Fibroblast of gingiva (primary cell): ENCODE measurements at places on chromosomes 3 and 15.
A peak's percentile ranks its signal among the peaks of the same experiment; 100 is the strongest.

DNA sequence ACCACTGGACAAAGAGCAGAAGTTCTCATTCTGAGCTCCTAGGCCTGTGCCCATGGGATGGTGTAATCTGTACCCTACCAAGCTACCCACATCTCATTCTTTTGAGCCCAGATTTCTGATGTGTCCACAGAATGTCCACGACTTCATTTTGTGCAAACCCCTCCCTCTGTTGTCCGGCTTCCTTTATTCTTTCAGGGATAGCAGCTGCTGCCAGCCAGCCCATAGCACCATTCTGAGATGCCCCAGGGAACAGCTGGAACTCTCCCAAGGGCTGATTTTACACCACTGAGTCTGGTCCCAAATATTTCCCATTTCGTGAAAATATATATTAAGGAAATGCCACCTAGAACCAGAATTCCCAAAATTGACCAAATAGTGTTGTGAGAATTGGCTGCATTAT is 236.6 kb downstream of the SATB1 start:
- no peak for DNase-seq

- DNase-seq: no peak
These were observed 34.9 kb upstream of the ACAD9 start for GRCh38 chr3:128844502-128844901.

- peak; percentile 44 for DNase-seq
These were observed 700 bp downstream of the MKRN2 start for GRCh38 chr3:12557473-12558100.

GRCh38 chr3:149000206-149000745 is 8.9 kb downstream of the GYG1 start:
- DNase-seq: no peak

DNA sequence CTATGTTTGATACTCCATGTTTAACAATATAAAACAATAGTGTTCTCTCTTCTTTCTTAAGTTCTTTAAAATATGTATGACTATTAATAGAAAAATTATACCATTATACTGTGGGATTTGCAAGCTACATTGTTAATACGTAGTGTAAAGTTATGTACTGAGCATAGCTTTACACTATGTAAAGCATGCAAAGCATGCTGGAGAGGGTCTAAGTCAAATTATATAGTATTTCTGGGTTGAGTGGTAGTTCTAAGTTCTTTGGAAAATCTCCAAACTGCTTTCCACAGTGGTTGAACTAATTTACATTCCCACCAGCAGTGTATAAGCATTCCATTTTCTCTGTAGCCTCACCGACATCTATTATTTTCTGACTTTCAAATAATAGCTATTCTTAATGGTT is 253.0 kb downstream of the RAP2B start:
- DNase-seq: no peak

- DNase-seq: no peak
These were observed 59.7 kb downstream of the PLXNA1 start for GRCh38 chr3:127042634-127043033.

GRCh38 chr3:4588466-4588865 is 95.3 kb downstream of the ITPR1 start:
- DNase-seq: peak; percentile 21

DNA sequence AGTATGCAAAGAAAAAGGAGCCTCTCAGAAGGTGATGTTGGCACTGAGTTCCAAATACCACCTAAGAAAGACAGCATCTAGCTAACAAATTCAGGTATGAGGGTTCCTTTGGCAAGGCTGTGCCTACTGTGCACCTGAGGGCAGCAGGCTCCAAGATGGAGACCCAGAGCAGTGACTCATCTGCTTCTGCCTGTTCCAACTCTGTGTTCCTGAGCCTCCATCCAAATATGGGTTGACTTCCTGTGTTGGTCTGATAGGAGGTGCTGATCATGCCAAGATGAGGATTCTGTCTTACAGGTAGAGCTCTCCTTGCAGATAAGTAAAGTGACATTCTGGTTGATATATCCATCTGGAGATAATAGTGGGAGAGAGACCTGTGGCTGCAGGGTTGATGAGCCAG is 26.0 kb downstream of the SV2B start:
- no peak for DNase-seq

GRCh38 chr3:140844072-140844471 is 97.6 kb upstream of the SLC25A36 start:
- no peak for DNase-seq

GRCh38 chr15:97009031-97009431 is 678.5 kb downstream of the NR2F2 start:
- no peak for DNase-seq

- no peak for DNase-seq
These were observed 198.4 kb downstream of the EBLN2 start for GRCh38 chr3:73259856-73260255.

GRCh38 chr3:118059096-118059495 is 975.5 kb downstream of the IGSF11 start:
- peak; percentile 42 for DNase-seq

DNA sequence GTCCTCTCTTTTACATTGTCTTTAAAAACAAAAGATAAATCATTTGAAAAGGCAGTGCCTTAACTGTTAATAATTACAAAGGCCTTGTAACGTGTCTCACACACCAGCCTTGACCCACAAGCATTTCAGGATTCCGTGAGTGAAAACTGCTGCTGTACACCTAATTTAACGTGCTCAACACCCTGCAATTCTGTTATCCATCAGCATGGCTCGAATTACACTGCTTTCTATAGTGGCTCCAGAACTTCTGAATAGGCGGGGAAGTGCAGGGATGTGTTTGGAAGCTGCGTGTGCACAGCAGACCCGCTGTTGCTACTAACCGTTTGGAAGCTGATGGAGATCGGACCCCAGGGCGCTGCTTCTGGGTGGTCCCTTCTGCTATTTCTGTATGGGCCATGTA is 9.9 kb upstream of the ETFA start:
- no peak for DNase-seq

DNA sequence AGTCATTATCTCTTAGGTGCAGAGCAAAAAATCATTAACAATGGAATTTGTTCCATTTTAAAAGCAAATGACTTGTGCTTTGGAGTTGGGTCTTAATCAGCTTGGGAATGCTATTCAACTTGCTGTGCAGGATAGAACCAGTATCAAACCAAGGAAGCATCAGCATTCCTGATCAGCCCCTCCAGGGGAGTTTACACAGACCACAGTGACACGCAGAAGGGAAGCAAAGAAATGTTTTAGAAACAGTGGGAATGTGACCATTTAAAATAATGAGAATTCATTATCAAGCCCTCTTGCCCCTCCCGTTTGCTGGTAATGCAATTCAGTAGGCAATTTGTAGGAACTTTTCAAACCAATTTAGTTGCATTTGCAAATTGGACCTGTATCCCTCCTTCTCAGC is 155.1 kb downstream of the LRTM1 start:
- DNase-seq: no peak

GRCh38 chr3:98768961-98769360 is 5.8 kb downstream of the ST3GAL6 start:
- DNase-seq: no peak

DNA sequence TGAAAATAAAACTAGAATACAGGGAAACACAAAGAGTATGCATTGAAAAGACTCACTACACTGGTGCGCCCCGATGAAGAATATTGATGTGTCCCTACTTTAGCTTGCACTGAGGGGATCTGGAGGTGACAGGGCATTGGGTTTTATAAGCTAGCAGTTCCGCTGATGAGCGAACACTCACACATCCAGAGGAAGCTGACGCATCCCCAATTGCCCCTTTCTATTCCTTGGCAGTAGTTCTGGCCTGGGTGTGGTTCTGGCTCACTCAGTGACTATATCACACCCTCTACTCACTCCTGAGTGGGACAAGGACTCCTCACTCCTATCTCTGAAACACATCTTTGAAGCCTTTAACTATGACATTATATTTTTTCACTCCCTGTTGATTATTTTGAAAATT is 71.0 kb downstream of the B3GNT5 start:
- DNase-seq: no peak

- no peak for DNase-seq
These were observed 45.4 kb downstream of the ARHGAP11B start for GRCh38 chr15:30671309-30671708.

DNA sequence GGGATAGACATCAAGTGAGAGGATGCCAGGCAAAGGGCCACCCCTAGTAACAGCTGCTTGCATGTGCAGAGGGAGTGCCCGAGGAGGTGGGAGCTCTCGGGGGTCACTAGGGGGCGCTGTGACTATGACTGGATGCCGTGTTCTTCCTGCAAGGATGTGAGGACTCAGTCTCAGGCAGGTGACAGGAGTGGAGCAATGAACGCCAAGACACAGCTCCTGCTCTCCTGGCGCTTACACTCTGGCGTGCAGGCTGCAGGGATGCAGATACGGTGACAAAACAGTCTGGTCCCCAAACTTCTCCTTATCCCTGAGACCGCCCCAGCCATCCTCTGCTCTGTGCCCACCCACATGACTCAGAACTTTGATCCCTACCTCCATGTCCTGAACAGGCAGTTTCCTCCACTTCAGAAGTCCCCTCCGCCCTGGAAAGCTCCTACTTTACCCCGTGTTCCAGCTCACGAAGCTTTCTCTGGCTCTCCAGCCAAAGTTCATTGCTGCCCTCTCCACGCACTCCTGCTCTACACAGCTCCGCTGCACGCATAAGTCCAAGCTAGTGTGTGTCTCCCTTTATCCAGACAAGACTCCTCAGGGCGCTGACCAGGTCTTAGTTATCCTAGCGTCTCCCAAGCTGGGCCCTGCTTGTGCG is 14.7 kb downstream of the RHOV start:
- peak; percentile 48 for DNase-seq

DNA sequence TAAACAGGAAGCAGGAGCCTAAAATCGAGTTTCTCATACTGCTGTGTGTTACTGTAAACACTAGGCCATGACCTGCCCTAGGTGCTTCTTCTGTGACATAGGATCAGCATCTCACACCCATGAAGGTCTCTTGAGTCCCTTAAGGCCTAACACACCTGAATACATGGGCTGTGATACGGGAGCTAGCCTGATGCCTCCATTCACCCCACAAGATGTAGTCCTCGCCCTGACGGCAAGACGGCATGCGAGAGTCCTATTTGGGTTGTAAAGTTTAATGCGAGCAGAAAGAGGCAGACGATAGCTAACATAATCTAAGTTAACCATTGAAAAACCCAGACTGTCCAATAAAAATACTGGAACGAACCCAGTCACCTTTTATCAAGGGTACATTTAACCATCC is 241.1 kb upstream of the ICE2 start:
- no peak for DNase-seq

DNA sequence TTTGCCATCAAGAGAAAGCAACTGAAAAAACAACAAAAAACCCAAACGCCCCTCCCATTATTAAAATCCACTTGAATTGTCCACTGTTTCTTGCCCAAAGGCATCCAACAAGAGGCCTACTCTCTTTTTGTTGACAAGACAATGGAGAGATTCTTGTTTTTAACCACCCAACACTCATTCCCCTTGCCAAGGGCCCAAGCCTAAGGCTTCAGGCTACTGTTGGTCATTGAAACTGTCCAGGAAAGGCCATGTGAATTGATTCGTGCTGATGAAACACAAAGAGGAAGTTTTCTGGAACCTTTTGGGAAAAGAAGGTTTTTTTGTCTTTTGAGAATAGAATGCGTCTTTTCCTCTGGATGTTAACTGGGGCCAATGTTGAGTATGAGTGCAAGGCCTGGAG is 157.4 kb upstream of the PFN2 start:
- DNase-seq: no peak

DNA sequence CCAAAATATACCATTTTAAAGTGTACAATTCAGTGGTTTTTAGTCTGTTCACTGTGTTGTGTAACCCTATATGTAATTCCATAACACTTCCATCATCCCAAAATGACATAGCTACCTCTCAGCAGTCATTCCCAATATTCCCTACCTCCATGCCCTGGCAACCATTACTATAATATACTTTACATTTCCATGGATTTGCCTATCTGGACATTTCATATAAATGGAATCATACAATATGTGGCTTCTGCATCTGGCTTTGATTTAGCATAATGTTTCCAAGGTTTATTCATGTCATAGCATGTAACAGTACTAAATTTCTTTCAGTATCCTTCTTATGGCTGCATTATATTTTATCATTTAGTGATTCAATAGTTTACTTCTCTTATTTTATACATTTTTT is 25.3 kb downstream of the FAM98B start:
- DNase-seq: peak; percentile 13

GRCh38 chr15:40852529-40852928 is 8.7 kb downstream of the SPINT1 start:
- no peak for DNase-seq

DNA sequence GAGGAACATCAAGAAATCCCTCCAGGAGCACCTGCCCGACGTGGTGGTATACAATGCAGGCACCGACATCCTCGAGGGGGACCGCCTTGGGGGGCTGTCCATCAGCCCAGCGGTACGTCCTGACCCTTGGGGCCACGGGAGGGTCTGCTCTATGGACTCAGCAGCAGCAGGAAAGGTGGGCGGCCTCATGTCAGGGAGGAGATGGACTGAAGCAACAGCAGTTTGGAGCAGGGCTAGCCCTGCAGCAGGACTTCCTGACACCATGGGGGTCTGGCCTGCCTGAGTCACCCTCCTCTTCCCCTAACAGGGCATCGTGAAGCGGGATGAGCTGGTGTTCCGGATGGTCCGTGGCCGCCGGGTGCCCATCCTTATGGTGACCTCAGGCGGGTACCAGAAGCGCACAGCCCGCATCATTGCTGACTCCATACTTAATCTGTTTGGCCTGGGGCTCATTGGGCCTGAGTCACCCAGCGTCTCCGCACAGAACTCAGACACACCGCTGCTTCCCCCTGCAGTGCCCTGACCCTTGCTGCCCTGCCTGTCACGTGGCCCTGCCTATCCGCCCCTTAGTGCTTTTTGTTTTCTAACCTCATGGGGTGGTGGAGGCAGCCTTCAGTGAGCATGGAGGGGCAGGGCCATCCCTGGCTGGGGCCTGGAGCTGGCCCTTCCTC is 24.2 kb downstream of the HDAC11 start:
- DNase-seq: no peak

DNA sequence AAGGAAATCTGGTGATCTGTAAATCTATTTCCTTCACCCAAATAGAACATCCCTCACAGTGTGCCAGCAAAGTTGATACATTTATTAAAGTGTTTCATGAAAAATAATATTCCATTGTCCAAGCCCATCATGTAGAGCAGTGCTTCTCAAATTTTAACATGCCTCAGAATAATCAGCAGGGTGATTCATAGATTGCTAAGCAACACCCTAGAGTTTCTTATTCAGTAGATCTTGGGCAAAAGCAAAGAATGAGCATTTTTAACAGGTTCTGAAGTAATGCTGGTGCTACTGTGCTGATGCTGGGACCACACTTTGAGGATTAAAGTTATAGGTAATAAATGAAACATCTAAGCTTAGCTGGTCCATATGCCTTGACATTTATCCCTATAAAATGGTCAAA is 210.5 kb downstream of the ZIC4 start:
- DNase-seq: peak; percentile 4

GRCh38 chr15:70586241-70586640 is 177.1 kb downstream of the UACA start:
- no peak for DNase-seq

DNA sequence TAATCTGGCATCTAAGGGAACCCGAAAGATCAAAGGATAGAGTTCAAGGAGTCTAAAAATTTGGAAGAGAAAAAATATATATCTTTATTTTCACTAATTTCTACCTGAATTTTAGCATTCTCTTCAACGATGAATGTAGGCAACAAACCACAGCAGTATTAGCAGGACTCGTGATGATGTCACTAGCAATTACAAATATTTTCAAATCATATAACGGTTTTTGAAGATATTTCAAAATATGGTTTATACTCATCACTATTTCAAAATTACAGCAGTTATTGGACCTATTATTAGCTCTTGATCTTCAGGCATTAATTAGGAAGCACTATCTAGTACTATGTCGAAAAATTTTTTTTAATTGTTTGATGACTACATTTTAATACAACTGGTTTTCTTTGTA is 27.0 kb upstream of the ANKDD1A start:
- no peak for DNase-seq
